Stimulated activated CD4-positive, alpha-beta T cell treated with anti-CD3 and anti-CD28 coated beads, Interleukin-12 subunit alpha, Interleukin-12 subunit beta, amount 100 ng/mL, for 48 hours (primary cell): ENCODE measurements at places on chromosomes 5 and 9.

GRCh38 chr5:170491479-170491878, 12.3 kb upstream of the KCNIP1 start:
- no peak for DNase-seq

- DNase-seq, result no peak
Observed at GRCh38 chr9:133768859-133769510, 30.8 kb upstream of the SARDH start.

DNA sequence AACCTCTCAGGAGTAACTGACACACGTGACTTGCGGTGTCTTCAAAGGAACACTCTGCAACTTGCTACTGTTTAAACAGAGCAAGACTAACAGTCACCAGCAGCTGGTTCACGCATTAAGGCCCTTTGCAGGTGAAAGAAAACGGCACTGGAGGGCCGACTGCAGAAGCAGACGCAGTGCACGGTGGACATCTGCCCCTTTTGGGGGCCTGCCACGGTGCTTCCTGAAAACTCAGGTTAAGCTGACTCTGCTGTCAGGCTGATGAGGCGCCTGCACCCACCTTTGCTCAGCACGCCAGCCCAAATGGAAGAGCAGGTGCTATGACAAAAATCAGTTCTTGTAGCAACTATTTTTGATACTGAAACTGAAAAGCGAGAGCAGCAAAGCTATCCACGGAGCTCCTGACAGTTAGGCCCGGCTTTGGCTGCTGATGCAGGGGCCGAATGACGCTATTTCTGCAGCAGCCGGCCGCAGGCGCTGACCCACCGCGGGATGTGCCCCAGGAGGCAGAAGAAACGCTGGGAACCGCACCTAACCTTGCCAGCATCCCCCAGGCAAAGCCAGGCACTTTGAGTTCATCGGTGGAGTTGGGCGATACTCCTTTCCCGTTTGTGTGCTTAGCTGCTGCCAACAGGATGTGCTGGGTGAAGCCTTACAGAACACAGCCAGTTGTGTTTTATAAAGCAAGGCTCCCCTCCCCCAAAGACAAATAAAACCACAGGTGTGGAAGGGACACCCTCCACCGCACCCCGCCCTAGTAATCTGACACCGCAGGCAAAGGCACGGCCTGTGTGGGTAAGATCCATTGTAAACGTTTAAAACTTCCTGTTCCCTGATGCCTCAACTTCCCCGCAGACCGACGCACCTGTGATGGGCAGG, 21.1 kb upstream of the TERT start:
- peak; percentile 25 for DNase-seq

- no peak for DNase-seq
Observed at GRCh38 chr5:158380661-158381060, 521.7 kb upstream of the CLINT1 start.

DNA sequence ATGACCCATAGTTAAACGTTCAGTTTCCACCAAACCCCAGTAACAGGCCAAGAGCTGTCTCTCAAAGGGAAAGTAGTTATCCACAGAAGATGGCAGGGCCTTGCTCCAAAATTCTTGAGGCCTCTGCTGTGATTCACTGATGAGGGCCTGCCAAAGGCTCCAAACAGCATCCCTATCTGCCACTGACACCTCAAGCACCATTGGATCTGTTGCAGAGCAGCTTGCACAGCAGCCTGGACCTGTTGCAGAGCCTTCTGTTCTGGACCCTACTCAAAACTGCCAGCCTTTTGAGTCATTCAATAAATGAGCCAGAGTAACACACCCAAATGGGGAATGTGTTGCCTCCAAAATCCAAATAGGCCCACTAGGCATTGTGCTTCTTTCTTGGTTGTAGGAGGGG, 741.5 kb upstream of the RGMB start:
- DNase-seq, result no peak

DNA sequence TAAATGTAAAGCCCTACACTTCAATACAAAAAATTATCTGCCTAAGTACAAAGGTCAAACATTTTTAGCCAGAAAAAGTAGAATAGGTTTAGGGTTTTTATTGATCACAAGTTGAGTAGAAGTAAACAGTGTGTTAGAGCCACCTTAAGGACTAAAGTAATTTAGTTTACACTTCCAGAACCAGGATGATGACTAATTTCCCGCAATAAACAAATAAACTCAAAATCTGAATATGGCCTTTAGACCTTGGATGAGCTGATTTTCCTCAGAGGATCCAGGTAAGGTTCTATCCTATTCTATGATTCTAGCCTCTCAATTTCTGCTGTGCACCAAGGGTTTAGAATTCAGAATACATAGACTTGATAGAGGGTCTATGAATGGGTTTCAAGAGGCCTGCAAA, 179.4 kb upstream of the TBCA start:
- no peak for DNase-seq

GRCh38 chr5:348726-349125, 27.2 kb downstream of the AHRR start:
- no peak for DNase-seq

DNA sequence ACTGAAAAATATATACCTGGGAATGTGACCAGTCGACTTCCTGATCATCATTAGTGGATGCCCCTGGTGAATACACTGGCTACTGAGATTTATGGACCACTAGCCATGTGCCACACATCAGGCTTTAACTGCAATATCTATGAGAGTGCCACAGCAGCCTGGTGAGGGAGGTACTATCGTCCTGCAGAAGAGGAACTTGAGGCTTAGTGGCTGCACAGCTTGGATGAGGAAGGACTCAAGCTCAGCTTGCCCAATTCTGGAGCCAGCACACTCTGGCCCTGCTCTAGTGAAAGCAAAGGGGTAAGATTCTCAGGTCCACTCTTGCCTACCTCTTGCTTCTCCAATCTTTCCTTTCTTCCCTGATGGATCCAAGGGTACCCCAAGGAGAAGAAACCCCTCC, 129.3 kb downstream of the ENTREP1 start:
- DNase-seq, result no peak

DNA sequence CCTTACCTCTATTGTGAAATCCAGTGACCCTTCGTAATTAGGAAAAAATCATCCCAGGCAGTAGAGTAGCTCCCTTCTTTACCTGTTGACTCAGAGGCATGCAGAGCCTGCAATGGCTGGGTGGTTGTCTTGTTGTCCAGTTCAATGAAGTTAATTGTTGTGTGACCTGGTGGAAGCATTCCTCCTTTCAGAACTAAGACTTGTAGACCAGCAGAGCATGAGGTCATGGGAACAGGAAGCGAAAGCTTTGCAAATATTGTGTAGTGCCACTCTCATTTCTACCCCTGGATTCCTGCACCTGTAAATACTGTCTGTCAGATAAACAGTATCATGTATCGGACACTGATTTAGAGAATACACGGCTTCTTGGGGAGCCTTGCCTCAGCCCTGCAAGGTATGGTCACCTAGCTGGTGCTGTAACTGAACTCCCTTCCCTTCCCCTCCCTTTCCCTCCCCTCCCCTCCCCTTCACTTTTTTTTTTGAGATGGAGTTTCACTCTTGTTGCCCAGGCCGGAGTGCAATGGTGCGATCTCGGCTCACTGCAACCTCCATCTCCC, 5.7 kb upstream of the PRXL2C start:
- no peak for DNase-seq

GRCh38 chr5:172479784-172480115, 25.4 kb upstream of the SH3PXD2B start:
- no peak for DNase-seq

GRCh38 chr9:4859035-4859434, 66.3 kb downstream of the RCL1 start:
- DNase-seq, result no peak

DNA sequence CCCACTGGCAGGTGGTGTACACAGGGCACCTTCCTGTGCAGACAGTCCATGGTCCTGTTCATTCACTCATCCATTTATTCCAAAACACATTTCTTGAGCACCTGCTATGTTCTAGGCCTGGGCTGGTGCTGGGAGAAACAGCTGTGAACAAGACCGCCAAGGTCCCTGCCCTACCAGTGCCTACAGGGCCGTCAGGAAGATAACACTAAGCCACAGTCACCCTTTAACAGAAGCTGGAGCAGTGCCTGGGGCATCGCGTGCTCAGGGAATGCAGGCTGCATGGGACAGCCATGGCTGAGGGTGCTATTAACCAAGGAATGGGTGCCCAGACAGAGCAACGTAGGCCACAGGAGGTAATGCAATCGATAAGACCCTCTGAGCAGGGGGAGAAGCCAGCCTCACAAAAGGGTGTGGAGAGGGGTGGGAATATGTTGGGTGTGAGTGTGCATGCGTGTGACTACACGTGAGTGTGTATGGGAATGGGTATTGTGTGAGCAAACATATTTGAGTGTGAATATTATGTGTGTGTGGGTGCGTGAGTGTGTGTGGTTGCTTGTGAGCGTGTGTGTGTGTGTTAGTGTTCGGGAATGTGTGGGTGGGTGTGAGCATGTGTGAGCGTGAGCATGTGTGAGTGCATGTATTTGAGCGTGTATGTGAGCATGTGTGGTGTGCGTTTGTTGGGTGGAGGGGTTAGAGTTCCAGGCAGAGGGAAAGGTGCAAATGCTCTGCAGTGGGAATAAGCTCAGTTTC, 19.1 kb downstream of the DUSP1 start:
- DNase-seq, result no peak

GRCh38 chr5:156331181-156331580, 4.2 kb downstream of the SGCD start:
- no peak for DNase-seq

DNA sequence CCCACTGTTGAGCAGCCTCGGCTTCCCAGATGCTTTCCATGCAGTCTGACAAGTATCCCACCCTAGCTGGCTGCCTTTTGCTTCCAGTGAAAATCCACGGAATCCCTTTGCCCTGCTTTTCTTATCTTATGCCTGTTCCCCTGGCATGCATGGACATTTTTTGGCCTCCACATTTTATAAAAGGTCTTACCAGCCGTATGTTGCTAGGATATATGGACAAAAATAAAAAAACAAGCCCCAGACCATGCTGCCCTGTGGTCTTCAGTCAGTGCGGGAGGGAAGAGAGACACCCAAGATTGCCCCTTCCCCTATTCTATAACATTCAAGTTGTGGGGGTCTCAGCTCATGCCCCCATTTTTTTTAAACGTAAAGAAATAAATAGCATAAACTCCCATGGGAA, 129.6 kb downstream of the COL23A1 start:
- no peak for DNase-seq
